ENCODE measurements at places on chromosomes 1 and 21.
A peak's percentile ranks its signal among the peaks of the same experiment; 100 is the strongest.

DNA sequence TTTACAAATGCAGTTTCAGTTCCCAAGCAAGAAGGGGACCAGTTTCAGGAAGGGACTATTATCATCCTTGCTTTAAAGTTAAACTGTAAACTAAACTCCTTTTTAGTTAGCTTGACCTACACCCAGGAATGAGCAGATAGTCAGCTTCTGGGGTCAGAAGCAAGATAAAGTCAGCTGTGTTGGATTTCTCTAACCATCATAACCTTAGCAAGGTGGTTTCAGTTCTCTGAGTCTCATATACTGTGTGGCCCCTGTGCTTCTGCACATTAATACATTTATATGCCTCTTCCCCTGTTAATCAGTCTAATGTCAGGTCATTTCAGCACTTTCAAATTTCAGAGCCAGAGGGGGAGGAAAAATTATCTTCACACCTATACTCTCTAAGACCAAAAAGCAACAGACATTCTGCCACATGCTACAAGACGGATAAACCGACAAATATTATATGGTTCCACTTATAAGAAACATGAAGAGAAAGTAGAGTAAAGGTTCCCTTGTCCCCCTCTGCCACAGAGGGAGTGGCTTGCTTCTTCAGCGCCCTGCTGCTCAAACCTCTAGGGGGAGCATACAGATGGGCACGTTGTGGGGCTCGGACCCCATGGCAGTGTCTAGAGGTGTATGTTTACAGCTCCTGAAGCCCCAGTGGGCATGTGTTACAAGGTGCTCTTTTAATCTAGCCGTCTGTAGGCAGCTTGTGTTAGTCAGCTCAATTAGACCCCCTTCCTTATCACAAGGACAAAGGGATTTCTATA, 89.1 kb downstream of the SMYD3 start:
- DNase-seq = no peak

DNA sequence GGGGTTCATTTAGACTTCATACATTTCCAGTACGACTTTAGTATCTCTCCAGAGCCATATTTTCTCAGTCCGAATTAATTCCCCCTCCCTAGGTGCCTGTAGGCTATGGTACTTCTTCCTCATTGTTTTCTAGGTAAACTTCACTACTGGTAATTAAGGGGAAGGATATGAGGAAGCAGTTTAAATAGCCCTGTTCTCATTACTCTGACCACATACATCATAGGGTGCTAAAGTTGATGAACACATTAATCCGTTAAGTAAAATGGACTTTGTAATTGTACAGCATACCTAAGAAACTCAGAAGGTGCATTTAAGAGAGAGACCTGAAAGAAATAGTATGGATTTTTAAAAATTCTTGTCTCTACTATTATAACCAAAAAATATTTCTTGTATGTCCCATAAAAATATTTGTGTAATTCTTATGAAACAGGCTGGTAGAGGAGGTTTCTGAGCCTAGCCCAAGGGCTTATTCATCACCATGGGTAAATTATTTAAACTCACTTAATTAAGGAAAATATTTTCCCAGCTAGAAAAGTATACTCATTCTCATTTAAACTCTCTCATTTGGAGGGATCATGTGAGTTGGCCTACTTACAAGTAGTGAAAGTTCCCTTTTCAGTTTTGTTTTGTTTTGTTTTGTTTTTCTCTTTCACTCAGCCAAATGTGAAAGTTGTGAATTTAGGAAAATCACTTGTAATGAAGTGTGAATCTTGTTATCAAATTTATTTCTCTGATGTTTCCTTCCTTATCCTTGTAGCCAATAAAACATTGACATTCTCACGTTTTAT, 2.0 kb downstream of the PRMT6 start:
- DNase-seq = no peak

GRCh38 chr1:40998668-40999067, 19.2 kb downstream of the CTPS1 start:
- DNase-seq = no peak

DNA sequence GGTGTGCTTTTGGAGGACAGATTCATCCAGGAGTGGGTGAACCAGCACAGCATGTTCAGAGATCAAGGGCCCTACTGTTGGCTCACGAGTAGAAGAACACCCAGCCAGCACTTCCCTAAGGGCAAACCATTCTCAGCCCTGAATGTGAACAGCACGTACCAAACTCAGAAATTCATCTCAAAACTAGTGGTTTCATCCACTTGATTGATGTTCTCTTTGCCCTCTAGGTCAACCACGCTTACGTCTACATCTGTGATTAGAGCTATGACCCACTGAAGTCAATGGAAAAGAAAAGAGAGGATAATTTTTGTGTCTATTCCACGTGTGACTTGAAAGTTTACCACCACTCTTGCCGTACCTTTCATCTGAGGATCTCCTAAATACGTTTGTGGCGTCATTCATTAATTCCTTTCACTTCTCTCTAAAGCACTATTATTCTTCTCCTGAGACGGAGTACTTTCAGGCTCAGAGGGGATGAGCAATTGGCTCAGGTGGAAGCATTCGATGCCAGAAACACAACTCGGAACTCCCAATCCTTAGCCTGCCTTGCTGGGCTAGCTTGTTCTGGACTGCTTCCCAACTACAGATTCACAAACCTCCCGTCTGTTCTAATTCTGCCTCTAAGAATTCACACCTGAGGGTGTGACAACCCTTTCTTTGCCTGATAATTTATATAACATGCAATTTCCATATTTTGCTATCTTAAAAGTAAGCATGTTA, 57.3 kb upstream of the HIVEP3 start:
- no peak for DNase-seq

GRCh38 chr1:80367058-80367457, 1360.5 kb upstream of the ADGRL4 start:
- no peak for DNase-seq

DNA sequence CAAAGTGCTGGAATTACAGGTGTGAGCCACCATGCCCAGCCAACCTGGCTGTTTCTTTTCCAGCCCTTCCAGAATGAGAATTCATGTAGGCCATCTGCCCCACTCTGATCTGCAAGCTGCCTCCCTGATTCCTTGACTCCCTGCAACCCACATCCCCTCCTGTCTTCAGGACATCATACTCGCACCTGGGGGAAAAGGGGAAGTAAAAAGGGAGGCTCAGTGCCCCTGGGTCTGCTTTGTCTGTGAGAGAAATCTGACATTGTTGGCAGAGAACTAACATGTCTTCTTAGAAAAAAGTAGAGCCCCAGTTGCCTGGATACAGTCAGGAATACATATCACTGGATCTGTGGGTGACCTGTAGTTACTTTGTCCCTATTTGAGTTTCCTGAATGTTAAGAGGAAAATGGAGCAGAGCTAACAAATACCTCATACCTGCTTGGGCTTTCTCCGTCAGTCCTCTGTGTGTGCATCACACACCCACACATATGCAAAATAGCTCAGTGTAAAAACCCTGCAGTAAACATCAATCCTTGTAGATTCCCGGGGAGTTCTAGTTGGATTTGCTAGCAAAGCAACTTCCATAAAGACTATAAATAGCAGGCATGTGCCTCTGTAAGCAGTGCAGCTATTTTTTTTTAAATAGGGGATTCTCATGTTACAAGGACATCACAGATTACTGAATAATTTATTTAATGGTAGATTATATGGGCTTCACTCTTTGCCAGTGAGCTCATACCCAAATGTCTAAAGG, 62.9 kb downstream of the TEX35 start:
- DNase-seq = no peak

GRCh38 chr1:212967801-212968200, 17.5 kb downstream of the VASH2 start:
- DNase-seq = no peak

- DNase-seq = no peak
Observed at GRCh38 chr1:76682138-76682537, 185.1 kb upstream of the ST6GALNAC5 start.

DNA sequence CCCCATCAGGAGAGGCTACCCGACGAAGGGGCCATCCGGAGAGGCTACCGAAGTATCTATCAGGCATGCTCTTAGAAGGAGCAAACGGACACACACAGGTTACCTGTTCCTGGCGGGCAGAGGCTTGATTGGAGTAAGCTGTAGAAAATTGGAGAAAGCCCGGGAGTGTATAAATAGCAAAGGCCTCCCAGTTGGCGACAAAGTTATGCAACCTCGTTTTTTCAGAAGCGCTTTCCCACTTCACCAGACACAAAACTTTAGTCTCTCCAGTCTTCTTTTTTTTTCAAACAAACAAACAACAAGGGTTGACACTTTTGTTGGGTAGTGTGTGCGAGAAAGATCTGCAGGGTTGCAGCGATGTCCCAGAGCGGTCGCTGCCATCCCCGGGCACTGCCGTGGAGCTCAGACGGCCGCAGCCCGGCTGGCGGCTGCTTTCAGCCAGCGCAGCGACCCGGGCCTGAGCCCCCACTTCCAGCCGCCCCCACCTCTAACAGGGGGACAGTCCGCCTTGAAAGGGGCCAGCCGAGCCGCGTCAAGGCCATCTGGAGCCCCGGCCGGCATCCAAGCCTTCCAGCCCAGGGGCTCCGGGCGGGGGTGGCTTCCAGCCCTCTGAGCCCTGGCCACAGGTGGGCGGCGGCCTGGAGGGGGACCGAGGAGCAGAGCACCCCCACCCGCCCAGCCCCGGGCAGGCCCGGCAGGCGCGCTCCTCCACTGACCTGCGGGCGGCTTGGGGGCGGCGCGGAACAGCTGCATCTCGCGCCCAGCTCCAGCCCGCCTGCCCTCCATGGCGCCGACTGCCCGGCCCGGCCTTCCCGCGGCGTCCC, 616 bp downstream of the MCOLN3 start:
- peak; percentile 39 for DNase-seq

DNA sequence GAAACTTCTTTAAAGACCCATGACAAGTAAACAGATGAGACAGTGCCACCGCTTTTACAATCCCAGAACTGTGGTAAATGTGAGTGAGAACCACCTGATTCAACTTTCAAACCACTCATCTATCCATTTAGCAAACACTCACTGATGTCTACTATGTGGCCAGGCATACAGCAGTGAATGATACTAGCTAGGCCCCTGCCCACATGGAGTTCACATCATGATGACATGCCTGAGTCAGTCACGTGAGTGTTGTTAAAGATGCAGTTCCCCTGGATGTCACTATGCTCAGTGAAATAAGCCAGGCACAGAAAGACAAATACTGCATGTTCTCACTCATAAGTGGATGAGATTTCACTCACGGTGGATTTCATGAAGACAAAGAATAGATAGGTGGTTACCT, 28.4 kb downstream of the STX6 start:
- DNase-seq = no peak

- DNase-seq = no peak
Observed at GRCh38 chr1:36238433-36238832, 14.2 kb downstream of the THRAP3 start.

DNA sequence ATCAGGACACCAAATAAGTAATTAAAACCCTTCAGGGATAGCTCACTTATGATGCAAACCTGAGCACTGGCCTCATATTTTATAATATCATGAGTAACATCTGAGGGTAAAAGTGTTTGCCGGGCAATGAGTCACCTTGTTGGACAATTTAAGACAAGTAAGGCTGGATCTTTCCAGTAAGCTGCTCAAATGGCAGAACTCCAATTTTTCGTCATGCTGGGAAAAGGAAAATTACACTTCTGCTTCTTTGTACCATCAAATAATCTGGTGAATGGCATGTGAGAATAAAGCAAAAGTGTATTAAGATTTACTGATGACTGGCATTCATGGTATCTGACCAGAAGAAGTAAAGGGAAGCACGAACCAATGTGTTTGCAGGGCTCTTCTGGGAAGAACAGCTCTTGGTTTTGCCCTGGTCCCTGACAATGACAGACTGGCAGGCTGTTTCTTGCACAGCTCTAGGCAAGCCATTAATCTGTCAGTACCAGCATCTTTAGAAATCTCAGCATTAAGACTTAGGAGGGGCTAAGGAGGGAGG, 392.2 kb downstream of the VAV3 start:
- DNase-seq = no peak

- peak; percentile 96 for DNase-seq
Observed at GRCh38 chr1:211382714-211383480, 56.3 kb downstream of the TRAF5 start.

GRCh38 chr1:41838266-41838665, 80.5 kb downstream of the HIVEP3 start:
- DNase-seq = no peak

DNA sequence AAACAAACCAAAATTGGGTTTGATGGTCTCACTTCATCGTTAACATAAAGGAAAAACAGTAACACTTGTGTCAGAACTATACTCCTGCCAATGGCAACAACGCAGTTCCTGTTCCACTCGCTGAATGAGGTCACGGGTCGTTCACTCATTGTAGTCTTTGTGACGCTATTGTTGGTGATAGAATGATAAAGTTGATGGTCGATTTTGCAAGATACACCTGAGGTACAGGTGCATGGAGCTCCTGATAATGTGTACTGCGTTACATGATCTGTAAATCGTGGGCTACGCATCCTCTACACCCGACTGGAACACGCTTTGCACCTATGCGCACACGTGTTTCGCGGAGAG, 391 bp upstream of the CENPS start:
- DNase-seq = no peak

DNA sequence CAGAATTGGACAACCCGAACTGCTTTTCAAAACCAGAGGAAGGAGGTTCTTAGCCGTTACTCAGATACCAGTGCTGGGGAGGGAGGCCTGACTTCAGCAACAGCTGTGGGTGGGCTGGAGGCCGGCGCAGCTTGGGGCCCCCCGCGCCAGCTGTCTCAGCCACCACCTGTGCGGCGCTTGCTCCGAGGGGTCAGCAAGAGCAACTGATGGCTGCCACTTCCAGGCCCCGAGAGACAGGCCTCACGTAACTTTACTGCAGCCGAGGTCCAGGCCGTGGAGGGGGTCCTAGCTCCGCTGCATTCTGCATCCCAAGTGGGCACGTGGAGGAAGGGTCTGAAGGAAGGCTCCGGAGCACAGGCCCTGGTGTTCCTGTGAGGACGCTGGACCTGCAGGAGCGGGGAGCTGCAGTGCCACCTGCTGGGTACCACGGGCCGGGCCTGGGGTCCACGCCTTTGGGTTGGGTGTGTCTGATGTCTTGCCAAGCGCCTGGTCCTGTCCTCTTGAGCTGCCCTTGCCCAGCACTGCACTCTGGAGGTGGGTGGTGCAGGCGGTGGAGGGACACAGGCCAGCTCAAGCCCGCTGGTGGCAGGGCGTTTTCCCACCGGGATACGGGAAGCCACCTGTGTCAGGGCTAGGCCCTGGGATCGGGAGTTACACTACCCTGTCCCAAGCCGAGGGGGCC, 9.8 kb downstream of the THAP3 start:
- DNase-seq = peak; percentile 78

GRCh38 chr1:47849591-47850261, 147.5 kb downstream of the TRABD2B start:
- no peak for DNase-seq

- DNase-seq = no peak
Observed at GRCh38 chr1:15974855-15975254, 1.0 kb downstream of the ZBTB17 start.

Measured in left hindlimb (tissue), 1 donor.